ENCODE measurements at places on chromosomes 13 and 19.

GRCh38 chr13:30892966-30893365, 13.1 kb upstream of the MEDAG start:
- no peaks in the 10 kb centered on the region for H3K4me1 ChIP-seq
- no peak for DNase-seq
- H3K4me3 ChIP-seq = no peak overlapping the region
- no peak overlapping the region for H3K27ac ChIP-seq

DNA sequence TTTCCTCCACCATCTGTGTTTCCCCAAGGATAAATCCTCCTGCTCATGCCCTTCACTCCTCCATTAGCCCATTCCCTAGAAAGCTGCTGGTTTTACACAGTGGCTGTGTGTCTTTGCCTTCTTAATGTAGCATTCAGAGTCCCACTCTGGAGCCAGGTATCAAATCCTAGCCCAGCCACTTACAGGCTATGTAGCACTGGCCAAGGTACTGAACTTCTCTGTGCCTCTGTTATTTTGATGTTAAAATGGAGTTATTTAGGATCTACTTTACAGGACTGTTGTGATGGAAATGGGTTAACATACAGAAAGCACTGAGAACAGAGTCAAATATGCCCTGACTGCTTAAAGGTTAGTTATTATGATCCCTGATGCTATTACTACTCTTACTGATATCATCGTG, 1.5 kb upstream of the ZSCAN4 start:
- no peak for DNase-seq
- peaks cover 4% of the 10 kb centered on the region for H3K4me1 ChIP-seq
- peaks cover 8% of the 10 kb centered on the region for H3K27me3 ChIP-seq
- no peak overlapping the region for H3K27ac ChIP-seq
- no peak overlapping the region for H3K4me3 ChIP-seq

GRCh38 chr13:98158172-98158899, 15.4 kb downstream of the FARP1 start:
- DNase-seq = no peak
- H3K27me3 ChIP-seq = no peaks in the 10 kb centered on the region
- H3K4me1 ChIP-seq = no peaks in the 10 kb centered on the region
- H3K4me3 ChIP-seq = no peak overlapping the region
- no peaks in the 10 kb centered on the region for H3K36me3 ChIP-seq

GRCh38 chr13:21917086-21918015, 246.5 kb downstream of the FGF9 start:
- H3K4me3 ChIP-seq = no peak overlapping the region
- no peaks in the 10 kb centered on the region for H3K36me3 ChIP-seq
- H3K27ac ChIP-seq = no peak overlapping the region

- no peak for DNase-seq
- H3K4me1 ChIP-seq = no peaks in the 10 kb centered on the region
- H3K4me3 ChIP-seq = no peak overlapping the region
- no peaks in the 10 kb centered on the region for H3K36me3 ChIP-seq
- no peaks in the 10 kb centered on the region for H3K27me3 ChIP-seq
- H3K27ac ChIP-seq = no peak overlapping the region
Measured at GRCh38 chr19:33032218-33032781, 32.4 kb downstream of the RHPN2 start.

DNA sequence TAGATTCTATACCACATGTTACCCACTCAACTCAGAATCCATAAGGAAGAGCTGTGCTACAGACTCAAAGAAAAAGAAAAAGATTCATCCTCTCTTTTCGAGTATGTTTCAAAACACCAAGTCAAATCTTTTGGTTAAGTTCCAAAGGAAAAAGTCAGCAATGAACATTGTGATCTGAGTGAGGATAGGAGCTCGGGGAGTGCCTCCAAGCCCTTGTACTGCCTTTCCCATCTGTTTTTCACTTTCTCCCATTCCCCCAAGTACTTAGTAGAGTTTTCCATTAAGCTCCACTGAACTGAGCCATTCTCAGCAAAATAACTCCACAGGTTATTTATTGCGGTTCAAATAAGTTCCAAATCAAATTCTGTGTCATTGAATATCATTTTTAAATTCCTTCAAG, 47.7 kb upstream of the MAB21L1 start:
- no peaks in the 10 kb centered on the region for H3K27me3 ChIP-seq
- no peak overlapping the region for H3K27ac ChIP-seq
- H3K4me3 ChIP-seq = no peak overlapping the region
- no peaks in the 10 kb centered on the region for H3K36me3 ChIP-seq

All from CD8-positive, alpha-beta memory T cell (primary cell).